ENCODE measurements at places on chromosomes 4 and X.
A peak's percentile ranks its signal among the peaks of the same experiment; 100 is the strongest.

DNA sequence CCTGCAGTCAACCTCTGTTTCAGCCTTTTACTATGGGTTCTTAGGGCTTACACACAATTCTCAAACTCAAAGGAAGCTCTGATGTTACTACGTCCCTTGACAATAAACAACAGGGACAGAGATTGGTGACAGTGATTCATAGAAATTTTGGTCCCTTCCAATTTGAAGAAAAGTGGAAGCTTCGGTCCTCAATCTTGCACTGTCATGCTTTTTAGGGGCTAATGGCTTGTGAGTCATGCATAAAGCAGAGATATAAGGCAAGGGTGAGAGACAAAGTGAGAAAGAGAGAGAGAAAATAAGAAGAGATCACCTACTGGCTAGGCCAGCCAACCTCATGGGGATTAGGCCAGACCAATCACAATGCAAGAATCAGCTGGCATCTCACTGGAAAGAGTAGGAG is 63.2 kb upstream of the STARD8 start:
- DNase-seq = no peak

DNA sequence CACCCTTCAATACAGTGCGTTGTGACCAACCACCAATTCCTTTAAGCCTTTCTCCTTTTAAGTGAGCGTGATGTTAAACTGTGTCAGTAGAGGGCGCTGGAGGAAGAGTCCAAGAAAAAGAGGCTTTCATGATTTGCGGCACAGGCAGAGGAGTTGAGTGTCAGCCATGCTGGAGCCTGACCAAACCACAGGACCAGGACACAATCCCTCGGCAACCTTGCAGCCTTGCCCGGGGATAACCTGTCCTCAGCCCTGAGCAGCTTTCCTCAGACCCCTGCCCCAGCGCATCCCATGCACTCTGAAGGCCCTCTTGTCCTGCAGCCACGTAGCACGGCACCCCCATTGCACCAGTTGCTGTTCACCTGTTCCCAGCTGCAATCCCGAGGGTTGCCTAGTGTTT is 53.5 kb upstream of the SMIM31 start:
- DNase-seq = peak; percentile 2

GRCh38 chr4:89196056-89196674 is 84.8 kb downstream of the TIGD2 start:
- DNase-seq = no peak

GRCh38 chr4:32374206-32374605 is 1654.0 kb downstream of the PCDH7 start:
- no peak for DNase-seq

- DNase-seq = no peak
Measured at GRCh38 chr4:1177274-1178141, 5.1 kb upstream of the SPON2 start.

DNA sequence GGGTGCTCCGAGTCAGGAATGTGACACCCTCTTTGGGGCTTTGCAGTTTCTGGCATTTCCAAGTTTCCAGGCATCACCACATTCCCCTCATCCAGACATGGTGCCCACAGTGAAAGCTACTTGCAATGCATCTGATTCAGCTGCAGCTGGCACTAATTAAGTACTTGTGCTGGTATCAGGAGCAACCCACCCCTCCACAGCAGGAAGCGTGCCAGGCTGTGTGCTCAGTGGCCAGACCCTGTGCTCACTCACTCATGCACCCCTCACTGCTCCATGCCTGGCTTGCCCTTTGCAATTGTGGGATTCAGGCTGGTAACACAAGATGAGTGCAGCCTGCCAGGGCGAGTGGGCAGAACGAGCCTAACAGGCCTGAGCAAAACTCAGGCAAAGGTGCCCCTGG is 271.2 kb downstream of the EPHA5 start:
- no peak for DNase-seq

DNA sequence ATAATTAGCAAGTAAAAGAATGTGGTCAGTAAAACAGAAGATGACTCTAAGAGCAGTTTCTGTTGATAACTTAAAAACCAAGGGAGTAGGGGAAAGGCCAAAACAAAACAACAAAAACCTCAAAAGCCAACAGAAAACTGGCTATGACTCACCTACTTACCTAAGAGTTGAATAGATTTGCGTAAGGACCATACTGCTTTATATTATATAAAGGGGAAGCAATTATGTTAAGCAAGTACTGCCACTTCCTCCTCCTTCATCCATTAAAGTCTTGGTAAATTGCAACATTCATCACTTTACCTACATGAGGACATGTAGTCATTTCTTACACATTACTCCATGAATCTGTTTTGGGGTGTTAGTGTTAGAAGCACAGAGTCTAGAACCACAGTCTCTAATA is 85.9 kb upstream of the FAM47A start:
- no peak for DNase-seq

DNA sequence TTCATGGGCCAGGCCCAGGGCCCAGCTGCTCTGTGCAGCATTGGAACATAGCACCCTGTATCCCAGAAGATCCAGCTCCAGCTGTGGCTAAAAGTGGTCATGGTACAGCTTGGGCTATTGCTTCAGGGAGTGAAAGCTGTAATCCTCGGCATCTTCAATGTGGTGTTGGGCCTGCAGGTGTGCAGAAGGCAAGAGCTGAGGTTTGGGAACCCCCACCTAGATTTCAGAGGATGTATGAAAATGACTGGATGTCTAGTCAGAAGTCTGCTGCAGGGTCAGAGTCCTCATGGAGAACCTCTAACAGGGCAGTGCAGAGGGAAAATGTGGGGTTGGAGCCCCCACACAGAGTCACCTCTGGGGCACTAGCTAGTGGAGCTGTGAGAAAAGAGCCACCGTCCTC is 341.7 kb downstream of the PPP3CA start:
- DNase-seq = no peak

GRCh38 chr4:111963158-111963700 is 182.0 kb upstream of the FAM241A start:
- DNase-seq = no peak

DNA sequence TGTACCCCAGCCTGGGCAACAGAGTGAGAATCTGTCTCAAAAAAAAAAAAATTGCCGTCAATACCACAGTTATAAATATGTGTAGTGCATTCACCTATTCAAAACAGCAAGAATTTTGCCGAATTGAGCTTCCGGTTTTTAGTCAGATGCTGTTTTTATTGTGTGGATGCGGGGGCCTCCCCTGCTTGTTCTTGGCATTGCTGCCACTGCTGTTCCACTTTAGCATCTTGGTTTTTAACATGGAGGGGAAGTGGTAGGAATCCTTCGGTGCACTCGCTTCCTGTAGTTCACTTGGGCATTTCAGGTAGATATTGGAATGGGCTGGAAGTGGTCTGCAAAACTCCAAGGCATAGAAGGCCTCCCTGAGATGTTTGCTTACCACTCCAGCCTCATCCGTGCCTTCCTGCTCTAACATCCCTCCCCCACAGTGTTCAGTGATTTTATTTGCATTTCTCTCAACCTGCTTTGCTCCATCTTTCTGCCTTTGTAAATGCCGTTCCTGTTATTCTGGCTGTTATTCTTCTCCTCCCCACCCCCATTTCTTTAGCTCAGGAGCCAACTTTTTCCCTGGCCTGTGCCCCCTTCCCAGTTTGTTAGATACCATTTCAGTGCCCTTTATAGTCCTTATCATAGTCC is 25.5 kb downstream of the MOB1B start:
- no peak for DNase-seq

GRCh38 chrX:11269006-11269405 is 24.2 kb upstream of the AMELX start:
- no peak for DNase-seq

GRCh38 chr4:41061482-41062185 is 152.7 kb downstream of the APBB2 start:
- DNase-seq = no peak

- no peak for DNase-seq
Measured at GRCh38 chrX:9635803-9636202, 129.8 kb downstream of the GPR143 start.

DNA sequence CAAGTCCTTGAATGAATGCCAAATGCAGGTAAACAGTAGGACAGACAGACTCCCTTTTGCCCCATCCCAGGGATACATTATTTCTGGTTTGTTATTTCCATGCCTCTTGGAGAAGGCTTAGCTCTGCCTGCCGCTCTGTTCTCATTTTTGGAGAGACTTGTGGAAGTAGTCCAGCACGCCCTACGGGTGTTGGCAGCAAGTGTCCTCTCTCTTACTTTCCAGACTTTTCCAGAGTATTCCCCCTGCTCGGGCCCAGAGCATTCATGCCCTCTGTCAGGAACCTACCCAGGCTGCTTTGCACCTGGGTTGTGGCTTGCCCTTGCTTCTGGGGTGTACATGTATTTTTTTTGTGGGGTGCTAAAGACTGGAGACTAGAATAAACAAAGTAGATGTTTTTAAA is 15.3 kb downstream of the SLC34A2 start:
- no peak for DNase-seq

GRCh38 chr4:109875106-109875505 is 27.2 kb downstream of the LRIT3 start:
- DNase-seq = no peak

DNA sequence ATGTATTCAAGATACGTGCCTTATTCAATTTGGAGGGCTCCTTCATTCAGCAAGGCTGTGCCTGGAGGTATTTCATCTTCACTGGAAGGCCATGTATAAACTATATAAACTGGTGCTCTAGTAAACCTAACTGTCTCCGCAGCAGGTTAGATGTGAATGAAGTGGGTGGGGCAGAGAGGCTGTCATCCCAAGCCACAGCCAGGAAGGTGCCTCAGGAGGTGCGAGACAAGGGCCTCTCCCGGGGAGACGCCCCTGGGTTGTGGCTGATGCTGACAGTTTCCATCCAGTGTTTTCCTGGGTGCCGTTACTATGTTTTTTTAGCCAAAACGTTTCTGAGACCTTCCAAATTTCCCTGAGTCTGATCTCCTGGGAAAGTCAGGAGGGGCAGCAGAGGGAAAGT is 221.5 kb upstream of the RPL34 start:
- DNase-seq = no peak

DNA sequence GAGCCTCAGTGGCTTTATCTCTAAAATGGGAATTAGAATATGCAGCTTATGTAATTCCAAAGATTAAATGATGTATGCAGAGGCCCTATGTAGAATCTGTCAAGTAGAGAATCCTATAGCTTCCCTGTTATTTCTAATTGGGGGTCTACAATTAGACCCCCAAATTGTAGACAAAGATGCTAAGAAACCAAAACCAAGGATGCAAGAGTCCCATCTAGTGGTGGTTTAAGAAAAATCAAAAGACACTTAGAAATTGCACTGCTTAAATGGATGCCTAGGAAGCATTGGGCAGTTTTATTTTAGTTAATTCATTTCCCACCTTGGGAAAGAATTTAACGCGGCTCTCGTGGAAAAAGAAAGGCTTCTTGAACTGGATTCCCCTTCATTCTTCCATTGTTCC is 115.2 kb downstream of the GABRA2 start:
- no peak for DNase-seq

- no peak for DNase-seq
Measured at GRCh38 chrX:129568349-129568748, 28.3 kb downstream of the OCRL start.

GRCh38 chr4:184421533-184422155 is 52.7 kb downstream of the IRF2 start:
- no peak for DNase-seq

DNA sequence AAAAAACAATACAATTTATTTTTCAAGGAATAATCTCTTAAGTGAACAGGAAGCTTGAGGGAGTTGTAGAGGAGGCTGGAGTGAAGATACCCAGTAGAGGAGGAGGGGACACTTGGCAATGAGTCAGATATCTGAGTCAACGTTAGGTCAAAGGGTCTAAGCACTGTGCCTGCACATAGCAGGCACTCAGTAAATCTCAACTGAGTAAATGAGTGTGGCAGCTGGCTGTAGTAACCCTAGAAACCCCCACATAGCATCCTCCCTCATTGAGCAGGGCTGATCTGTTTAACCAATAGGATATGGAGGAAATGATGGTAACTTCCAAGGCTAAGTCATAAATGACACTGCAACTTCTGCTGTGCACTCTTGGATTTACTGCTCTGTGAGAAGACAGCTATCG is 186.0 kb upstream of the FAM241A start:
- DNase-seq = no peak

GRCh38 chr4:110049951-110050925 is 137.6 kb downstream of the EGF start:
- no peak for DNase-seq

- DNase-seq = no peak
Measured at GRCh38 chr4:75101906-75102786, 169.2 kb downstream of the PARM1 start.

- DNase-seq = no peak
Measured at GRCh38 chrX:42818151-42818921, 40.4 kb upstream of the PPP1R2C start.

- no peak for DNase-seq
Measured at GRCh38 chr4:143406523-143406922, 69.8 kb downstream of the GAB1 start.

DNA sequence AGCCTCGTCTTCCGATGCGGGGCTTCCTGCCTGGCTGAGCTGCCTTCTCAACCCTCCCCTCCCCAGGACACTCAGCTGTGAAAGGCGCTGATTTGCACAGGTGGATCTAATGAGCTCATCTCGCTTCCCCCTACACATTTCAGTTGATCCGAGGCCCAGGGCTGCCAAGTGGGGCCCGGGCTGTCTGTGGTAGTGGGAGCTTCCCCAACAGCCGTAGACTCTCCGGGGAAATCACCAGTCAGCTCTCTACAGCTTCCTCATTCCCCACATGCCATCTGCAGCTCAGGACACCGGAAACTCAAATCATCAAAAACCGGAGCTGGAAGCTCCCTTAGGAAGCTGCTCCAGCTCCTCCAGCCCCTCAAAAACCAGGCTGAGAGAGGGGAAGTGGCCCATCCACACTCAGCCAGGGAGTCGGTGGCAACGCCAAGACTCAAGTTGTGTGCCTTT is 56.2 kb downstream of the SMIM20 start:
- DNase-seq = no peak

- no peak for DNase-seq
Measured at GRCh38 chrX:107477406-107477805, 28.0 kb downstream of the FRMPD3 start.

- DNase-seq = no peak
Measured at GRCh38 chr4:56641494-56642051, 39.5 kb downstream of the HOPX start.

- no peak for DNase-seq
Measured at GRCh38 chr4:105025263-105026017, 121.2 kb upstream of the TET2 start.

DNA sequence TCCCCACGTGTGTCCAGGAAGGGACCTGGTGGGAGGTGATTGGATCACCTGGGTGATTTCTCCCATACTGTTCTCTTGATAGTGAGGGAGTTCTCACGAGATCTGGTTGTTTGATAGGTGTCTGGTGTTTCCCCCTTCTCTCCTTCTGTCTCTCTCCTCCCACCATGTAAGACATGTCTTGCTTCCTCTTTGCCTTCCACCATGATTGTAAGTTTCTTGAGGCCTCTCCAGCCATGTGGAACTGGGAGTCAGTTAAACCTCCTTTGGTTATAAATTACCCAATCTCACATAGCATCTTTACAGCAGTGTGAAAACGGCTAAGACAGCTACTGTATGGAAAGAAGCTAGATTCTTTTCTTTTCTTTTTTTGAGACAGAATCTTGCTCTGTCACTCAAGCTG is 21.6 kb upstream of the FGG start:
- no peak for DNase-seq

Data from substantia nigra (tissue), 51 donors.